Stimulated activated CD8-positive, alpha-beta memory T cell treated with anti-CD3 and anti-CD28 coated beads, Interleukin-4, amount 100 ng/mL, for 4 hours (primary cell): ENCODE measurements at places on chromosomes 1 and 21.

GRCh38 chr1:170326186-170326585 is 180.4 kb downstream of the NTMT2 start:
- no peak for DNase-seq

DNA sequence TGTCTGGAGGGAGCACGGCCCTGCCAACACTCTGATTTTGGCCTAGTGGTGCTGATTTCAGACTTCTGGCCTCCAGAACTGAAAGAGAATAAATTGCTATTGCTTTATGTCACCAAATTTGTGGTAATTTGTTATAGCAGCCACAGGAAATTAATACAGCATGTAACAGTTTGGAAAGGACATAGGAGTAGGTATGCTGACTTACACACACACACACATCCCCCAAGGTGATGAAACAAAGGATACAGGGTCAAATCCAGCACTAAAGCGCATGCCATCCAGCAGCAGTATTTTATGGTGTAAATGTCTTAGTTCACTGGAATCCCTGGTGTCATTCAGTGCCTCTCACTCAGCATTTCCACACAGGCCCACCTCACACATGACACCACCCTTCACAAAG is 72.2 kb upstream of the MAN1A2 start:
- DNase-seq: no peak

GRCh38 chr1:160398823-160399222 is 1.5 kb upstream of the VANGL2 start:
- DNase-seq: no peak

- no peak for DNase-seq
These were observed 33.4 kb upstream of the ARHGAP29 start for GRCh38 chr1:94270801-94271203.

GRCh38 chr1:39876144-39876543 is 7.2 kb downstream of the TRIT1 start:
- DNase-seq: no peak

DNA sequence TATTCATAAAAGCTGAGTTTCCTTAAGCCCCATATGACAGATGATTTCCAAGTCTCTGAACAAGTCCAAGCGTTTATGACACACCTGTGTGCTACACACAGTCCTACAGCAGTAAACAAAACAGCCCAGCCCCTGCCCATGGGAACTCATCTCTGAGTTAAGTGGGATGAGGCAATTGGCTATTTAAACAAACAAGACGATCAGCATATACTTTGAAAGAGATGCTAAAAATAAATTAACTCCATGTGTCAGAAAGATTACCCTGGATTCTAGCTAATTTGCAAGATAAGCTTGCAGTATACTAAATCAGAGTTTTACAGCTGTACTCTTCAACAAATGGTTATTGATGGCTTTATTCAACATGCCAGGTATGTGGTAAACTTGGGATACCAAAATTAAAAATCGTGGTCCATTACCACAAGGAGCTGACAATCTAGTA is 7.0 kb downstream of the PSMG1 start:
- DNase-seq: no peak
